ENCODE measurements at places on chromosomes 12 and 14.

DNA sequence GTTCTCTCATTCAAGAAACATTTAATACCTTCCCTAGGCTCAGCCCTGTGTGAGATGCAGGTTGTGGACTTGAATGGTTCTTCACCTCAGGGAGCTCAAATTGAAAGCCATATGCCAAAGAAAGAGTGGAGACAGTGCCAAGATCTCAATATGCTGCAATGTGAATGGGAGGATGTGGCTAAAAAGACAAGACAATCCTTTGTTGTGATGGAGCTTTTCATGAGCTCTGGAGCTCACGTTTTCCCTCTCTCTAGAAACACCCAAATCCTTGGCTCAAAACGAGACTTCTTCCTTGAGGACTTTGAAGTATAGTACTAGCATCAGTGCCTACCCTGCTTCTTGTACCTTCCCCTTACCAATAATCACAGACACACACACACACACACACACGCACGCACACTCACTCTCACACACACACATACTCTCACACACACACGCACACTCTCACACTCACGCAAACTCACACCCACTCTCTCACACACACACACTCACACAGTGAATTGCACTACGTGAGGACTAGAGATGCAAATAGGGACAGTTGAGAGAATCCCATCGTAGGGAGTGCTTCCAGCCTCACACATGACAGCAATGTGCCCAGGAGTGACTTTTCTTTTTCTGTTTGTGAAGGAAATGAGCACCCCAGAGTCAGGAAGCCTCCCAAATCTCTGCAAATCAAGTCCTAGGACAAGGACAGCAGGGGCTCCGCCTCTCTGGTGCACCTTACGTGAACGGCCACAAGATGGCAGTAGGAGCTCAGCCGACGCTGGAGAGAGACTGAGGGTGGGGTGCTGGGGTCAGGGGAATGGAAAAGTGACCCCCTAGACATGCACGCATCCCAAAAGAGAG, 231.4 kb downstream of the PCNX1 start:
- peak; percentile 23 for DNase-seq

GRCh38 chr14:66121859-66122258, 364.3 kb upstream of the CCDC196 start:
- no peak for DNase-seq

GRCh38 chr12:98048326-98048725, 467.1 kb upstream of the TMPO start:
- no peak for DNase-seq

GRCh38 chr14:56812364-56813141, 2.3 kb upstream of the OTX2 start:
- no peak for DNase-seq

DNA sequence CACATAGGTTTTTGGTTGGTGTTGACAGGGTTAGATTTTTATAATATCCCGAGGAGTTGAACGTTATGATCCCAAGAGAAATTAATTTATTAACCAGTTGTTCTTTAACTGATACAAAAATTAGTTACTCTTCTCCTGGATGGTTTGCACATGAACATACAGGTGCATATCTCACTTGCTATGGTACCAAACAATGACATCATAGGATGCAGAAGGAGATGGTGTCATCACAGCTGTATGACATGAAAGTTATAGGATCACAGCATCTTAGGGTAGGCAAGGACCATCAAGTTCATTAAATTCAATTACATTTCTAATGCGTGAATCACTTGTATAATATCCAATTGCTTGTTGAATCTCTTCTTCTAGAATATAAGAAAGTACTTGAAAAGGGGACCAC, 175.8 kb downstream of the PAH start:
- DNase-seq, result no peak

GRCh38 chr12:8033153-8034044, 883 bp downstream of the FOXJ2 start:
- DNase-seq, result no peak

DNA sequence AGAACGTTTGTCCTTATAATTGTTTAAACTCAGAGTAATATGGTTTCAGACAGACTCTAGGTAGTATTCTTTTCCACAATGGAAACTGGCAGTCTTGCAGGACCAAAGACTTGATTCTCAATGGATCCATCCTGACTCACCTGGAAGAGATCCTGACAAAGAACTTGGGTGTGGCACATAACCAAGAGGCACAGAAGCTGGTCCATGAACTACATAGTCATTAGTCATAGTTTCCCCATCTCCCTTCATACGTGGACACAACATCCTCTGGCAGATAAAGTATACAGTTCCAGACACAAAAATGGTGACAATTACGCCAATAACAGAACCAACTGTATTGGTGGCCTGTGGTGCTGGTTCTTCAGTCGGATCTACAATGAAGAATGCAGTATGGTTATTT, 55.8 kb downstream of the BCL2L14 start:
- DNase-seq, result no peak

DNA sequence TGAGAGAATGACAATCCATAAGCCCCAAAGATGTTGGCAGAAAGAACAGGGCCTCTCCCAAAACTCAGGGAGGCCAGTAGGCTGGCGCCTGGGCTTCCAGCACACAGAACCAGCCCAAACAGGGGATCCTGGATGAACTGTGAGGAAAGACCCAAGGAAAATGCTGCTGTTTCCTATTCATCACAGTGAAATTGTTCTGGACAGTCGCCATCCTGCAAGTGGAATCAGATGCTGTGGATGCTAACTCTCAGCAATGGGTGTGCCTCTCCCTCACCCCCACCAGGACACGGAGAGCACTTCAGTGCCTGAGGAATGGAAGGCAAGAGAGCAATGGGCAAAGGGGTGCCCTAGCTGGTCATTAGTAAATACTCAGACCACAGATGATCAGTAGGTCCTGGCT, 80.8 kb downstream of the ANO2 start:
- no peak for DNase-seq

GRCh38 chr12:62371661-62372060, 95.0 kb upstream of the MON2 start:
- DNase-seq, result no peak

DNA sequence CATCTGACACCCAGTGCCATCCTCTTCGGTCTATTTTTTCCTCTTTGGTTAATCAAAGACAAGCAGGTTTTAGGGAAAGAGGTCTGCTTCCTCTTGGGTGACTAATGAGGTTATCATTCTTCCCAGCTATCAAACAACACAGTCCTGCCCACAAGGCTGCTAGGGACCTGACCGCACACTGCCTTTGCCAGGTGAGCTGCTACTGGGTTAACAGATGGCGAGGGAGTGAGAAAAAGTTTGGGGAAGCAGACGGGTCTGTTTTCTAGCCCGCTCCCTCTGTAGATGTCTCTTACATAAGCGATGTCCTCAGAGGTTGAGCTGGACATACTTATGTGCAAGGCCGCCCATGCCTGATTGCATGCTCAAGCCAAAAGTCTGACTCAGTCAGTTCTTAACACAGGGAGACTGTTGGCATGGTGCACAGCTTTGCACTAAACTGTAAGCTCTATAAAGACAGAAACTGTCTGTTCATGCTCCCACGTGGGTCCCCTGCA, 94.1 kb downstream of the SLC15A4 start:
- no peak for DNase-seq

- DNase-seq, result no peak
Observed at GRCh38 chr14:96138241-96138640, 66.4 kb upstream of the BDKRB2 start.

- no peak for DNase-seq
Observed at GRCh38 chr12:112239020-112239419, 113.7 kb downstream of the TRAFD1 start.

- no peak for DNase-seq
Observed at GRCh38 chr12:107359382-107359781, 266.0 kb upstream of the CRY1 start.

GRCh38 chr14:51868405-51868804, 8.0 kb downstream of the GNG2 start:
- DNase-seq, result no peak

- DNase-seq, result no peak
Observed at GRCh38 chr12:57368349-57369095, 62.3 kb downstream of the R3HDM2 start.

- DNase-seq, result no peak
Observed at GRCh38 chr14:58801086-58801485, 163.3 kb downstream of the DACT1 start.

DNA sequence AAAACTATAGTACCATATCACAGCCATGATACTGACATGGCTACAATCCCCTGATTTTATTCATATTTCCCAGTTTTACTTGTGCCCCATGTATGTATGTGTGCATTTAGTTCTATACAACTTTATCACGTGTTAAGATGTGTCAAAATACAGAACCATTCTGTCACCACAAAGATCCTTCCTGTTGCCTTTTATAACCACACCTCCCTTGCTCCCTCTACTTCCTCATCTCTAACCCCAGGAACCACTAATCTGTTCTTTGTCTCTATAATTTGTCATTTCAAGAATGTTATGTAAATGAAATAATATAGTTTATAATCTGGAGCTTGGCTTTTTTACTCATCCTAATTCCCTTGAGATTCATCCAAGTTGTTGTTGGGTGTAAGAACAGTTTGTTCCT, 358.4 kb downstream of the DPF3 start:
- no peak for DNase-seq

DNA sequence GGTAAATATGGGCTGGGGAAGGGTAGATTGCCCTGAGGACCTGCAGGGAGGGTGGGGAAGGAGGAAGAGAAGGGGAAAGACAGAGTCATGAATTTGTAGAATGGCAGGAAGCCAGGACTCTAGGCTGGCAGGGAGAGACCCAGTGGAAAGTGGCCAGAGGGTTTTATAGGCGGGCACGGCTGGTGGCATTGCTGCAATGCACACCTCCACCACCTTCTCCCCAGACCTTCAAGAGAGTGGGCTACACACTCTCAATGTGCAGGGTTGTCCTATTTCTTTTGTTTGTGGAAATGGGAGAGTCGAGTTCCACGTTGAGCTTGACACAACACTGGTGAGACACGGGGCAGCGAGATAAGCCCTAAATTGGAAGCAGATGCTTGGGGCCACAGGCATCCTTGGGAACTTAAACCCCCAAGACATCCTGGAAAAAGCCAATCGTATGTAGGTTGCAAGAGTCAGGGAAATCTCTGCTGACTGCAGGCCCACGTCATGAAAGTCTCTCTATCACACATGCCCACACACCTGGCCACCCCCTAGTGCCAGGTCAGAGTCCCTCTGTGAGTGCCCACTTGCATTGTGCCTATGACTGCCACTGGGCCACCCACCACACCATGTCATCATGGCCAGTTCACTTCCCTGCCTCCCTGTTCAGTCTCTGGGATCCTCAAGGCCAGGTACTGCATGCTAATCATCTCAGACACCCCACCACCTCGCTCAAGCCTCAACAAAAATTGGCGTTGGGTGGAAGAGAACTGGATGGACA, 38.0 kb upstream of the BDKRB2 start:
- no peak for DNase-seq

DNA sequence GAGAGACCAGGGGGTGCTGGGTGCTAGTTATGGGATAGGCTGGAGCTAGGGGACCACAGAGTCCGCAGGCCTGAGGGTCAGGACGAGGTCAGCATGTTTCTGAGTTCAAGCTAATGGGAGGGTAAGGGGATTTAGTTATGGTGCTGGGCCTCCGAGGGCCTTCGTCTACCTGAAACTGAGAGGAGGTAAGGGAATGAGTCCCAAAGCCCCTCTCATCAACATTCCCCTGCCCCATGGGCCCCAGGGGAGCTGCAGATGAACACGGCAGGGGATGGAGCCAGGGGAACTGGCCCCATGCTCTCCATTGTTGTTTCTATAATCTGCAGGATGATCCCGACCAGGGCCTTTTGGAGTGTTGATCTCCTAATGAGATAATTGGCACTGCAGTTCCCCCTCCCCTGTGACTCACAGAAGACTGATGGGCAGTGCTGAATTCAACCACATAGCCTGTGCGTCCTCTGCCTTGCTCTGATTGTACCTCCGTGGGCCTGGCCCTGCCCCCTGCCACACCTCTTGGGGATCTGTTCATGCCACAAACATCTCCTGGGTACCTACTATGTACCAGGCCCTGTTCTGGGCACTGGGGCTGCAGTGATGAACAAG, 21.4 kb downstream of the FAIM2 start:
- no peak for DNase-seq

DNA sequence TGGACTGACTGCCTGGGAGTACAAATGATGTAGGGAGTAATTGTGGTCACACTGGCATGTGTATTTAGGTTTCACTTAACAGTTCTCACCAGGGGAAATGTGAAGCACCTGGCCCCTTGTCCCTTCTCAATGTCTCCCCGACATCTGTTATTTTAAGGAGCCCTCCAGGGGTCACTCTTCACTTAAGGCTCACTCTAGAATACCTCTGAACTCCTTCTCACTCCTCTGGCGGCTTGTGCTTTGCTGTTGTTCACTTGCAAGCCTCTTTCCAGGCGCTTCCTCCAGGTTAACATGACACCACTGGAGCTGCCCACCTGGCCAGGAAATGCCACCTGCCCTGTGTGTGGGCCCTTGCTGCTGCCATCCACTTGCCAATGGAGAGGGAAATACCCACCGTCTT, 56.5 kb upstream of the GZMB start:
- DNase-seq, result no peak

GRCh38 chr14:85042301-85042700, 487.6 kb upstream of the FLRT2 start:
- no peak for DNase-seq

DNA sequence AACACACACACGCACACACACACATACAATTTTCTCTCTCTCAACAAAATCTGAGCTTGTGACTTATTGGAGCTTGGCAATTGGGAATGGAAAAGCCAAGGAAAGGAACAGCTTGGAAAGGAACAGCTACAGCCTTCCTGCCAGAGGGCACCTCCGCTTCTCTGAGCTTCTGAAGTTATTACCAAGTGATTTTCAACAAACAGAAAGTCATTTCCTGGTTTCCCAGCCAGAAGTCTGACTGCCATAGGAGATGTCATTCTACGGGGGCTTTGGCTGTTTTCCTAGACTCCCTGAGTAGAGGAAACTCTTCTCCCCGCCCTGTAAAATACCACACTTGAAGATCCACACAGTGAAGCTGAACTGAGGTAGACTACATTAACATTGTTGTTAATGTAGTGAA, 198.3 kb downstream of the CFAP54 start:
- DNase-seq, result no peak

DNA sequence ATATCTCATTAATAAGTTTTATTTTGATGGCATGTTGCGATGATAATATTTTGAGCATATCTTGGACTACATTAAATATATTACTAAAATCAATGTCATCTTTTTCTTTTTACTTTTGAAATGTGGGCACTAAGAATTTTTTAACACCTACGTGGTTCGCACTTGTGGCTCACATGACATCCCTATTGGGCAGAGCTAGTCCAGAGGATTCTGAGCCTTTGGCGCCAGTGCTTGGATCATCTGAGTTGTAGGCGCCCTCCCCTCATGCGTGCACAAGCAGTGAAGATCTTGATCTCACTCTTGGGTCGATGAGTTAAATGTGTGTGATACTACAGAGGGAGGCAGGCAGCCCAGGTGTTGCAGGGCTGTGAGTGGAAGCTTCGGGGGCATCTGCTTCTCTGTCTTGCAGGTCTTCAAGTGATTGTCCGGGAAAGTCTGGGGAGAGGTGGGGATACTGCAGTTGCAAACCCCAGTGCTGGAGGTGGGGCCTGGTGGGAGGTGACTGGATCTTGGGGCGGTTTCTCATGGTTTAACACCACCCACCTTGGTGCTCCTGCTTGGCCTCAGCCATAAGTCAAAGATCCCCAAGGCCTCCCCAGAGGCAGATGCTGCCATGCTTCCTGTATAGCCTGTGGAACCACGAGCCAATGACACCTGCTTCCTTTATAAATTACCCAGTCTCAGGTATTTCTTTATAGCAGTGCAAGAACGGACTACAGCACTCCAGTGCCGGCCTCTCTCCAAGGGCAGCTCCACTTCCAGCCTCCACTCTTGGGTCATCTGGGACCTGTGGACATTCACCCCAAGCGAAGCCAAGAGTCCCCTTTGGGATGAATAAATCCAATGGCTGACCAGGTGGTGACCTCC, 46.1 kb upstream of the PPP2R5C start:
- no peak for DNase-seq

- DNase-seq, result no peak
Observed at GRCh38 chr12:123389560-123390351, 5.8 kb downstream of the KMT5A start.
